ENCODE measurements at places on chromosomes 1 and 21.

DNA sequence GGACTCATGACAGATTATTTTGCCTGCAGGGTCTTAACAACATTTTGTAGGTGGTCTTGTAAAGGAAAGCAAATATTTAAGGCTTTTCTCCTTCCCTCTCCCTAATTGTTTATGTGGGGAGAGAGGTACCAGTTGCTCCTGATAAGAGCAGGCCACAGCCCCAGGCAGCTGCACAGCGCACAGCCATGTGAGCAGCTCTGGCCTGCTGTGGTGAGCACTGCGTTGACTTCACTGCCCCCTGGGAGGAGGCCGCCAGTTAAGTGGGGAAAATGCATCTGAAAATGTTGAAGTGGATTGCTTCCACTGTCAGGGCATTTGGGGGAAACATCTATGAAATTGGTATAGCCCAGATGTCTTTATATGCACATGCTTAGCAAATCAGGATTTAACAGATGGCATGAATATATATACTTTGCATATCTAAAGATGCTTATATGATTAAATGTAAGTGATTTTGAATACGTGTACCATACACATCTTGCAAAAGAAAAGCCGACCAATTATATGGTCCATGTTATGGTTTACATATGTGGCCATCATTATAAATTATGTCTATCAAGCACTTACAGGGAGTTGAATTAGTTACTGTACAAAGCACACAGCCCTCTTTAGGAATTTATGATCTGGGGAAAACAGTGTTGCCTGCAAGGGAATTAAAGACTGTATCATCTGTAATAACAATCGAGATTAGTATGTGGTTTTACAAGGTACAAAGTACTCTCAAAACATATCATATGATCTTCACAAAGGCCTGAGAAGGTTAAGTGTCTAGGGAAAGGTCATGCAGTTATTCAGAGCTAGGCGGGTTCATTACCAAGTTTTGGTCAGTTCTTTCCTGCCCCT lies 132.1 kb downstream of the RHOU start:
- peak; percentile 74 for DNase-seq

- no peak for DNase-seq
Measured at GRCh38 chr1:22592919-22593790, 29.9 kb downstream of the EPHA8 start.

DNA sequence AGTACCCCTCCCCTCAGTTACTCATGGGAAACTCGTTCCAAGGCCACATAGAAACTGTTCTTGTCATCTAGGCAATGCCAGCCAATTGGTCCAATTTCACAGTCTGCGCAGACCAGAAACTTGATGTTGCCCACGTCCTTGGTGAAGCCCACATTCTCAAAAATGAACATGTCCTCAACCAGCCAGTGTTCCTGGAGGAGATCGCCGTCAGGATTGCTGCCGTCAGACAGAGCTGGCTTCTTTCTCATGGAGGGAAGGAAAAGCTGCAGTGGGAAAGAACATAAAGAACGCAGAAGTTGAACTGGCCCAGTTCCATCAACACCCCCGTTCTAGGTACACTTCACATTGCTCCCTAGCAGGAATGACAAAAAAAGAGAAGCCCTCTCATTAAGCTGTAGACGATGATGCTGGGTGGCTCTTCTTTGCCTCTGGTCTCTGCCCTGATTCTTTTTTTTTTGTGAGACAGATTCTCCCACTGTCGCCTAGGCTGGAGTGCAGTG lies 7.9 kb downstream of the RABIF start:
- DNase-seq, result no peak

DNA sequence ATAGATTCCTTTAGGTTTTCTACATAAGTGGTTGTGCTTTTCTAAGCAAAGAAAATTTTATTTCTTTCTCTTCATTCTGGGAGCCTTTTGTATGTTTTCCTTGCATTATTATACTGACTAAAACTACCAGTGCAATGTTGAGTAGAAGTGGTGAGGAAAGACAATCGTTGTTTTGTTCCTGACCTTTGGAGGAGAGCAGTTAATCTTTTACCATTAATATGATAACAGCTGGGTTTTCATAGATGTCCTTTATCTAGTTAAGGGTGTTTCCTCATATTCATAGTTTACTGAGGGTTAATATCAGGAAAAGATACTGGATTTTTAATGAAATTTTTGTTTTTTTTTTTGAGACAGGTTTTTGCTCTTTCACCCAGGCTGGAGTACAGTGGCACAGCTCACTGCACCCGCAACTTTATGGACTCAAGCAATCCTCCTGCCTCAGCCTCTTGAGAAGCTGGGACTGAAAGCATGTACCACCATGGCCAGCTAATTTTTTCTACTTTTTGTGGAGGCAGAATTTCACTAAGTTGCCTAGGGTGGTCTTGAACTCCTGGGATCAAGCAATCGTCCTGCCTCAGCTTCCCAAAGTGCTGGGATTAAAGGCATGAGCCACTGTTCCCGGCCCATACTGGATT lies 9.0 kb upstream of the KCTD3 start:
- no peak for DNase-seq

DNA sequence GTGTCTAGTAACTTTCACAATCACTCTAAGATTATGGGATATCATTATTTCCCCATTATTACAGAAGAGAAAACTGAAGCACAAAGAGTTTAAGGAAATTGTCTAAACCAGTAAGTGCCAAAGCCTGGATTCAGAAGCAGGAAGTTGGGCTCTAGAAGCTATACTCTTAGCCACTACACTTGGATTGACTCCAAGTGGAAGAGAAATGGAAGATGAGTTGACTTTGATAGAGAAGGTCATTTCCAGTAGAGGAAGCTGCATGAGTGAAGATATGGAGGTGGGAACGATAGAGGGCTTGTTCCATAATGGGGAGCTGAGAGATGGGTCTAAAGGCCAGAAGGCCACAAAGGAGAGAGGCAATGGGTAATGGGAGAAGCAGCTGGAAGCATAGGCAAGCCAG lies 11.7 kb upstream of the TDRD10 start:
- no peak for DNase-seq

DNA sequence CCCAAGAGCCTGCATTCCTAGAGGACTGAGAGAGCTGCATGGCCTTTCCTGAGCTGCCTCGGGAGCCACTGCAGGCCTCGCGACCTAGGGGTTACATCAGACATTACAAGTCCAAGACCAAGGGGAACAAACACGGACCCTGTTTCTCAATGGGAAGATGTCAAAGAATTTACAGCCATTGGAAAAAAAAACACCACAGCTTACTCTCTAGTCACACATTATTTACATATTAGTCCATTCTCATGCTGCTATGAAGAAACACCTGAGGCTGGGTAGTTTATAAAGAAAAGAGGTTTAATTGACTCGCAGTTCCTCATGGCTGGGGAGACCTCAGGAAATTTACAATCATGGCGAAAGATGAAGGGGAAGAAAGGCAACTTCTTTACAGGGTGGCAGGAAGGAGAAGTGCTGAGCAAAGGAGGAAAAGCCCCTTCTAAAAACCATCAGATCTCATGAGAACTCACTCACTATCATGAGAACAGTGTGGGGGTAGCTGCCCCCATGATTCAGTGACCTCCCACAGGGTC lies 8.4 kb upstream of the PRMT2 start:
- no peak for DNase-seq

GRCh38 chr1:12407050-12407961 lies 177.5 kb downstream of the VPS13D start:
- no peak for DNase-seq

DNA sequence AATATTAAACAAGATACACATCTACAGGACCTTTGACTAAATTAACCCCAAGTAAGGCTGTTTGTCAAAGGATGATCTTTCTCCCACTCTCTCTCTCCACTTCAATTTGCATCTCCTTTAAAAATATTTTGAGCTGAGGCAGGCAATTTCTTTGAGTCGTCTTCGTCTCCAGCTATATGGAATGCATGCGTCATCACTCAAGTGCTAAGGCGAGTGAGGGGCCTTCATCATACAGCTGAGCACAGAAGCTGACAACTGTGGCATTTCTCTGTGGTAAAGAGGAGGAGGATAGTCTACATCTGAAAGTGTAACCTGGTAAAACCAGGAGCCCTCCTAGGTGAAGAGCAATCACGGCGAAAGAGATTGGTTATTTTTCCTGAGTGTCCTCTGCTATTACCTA lies 7.6 kb downstream of the EPHX4 start:
- no peak for DNase-seq

- DNase-seq, result no peak
Measured at GRCh38 chr1:198678301-198678836, 39.5 kb downstream of the PTPRC start.

DNA sequence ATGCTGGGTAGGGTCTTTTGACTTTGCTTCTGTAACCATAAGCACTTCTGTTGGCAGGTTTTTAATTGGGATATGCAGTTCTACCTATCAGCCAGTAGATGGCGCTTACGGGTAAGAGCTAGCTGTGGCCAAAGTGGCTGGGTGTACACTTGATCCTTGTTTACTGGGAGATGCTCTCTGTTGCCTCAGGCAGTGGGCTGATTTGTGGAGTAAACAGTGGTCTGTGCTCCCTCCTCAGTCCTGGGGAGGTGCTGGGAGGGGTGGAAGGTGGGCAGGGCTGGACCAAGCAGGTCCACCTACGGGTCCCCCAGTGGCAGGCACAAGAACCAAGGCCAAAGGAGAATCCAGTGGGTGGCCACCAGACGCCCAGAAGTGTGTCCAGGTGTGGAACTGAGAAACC lies 43.4 kb downstream of the RALGPS2 start:
- no peak for DNase-seq

DNA sequence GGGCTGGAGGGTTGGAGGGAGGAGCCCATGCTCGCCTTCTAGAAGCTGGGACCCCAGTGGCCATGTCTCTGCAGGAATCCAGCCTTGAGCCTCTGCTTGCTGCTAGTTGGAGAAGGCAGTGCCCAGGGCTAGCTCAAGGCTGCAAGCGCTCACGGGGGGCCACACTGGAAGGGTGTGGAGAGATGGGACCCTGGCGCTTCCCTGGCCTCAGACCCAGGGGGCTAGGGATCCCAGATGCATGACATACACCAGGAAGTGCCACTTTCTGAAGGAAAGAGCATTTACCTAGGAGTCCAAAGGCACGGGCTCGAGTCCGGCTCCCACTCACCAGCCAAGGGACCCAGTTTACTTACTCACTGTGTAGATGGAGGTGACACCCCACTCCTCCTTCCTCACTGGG lies 32.6 kb downstream of the NENF start:
- DNase-seq, result no peak

- no peak for DNase-seq
Measured at GRCh38 chr1:215188302-215188950, 105.9 kb downstream of the KCNK2 start.

DNA sequence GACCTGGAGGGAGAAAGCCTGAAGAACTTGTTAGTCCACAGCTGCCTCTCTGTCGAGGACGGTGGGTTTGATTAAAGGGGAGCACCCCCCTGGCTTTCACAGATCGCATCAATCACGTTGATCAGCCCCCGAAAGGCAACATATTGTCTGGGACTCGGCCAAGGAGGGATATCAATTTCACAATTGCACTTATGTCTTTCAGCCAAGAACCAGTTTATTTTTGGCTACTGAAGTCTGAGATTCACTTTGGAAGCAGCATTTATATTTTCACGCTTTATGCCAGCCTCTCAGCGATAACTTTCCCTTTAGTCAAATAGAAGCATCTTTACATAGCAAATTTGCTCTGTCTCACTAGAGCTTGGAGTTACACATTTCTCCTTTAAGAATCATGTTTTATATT lies 253.2 kb upstream of the RRP15 start:
- DNase-seq, result no peak

- DNase-seq, result peak; percentile 62
Measured at GRCh38 chr1:204410688-204411450, 748 bp downstream of the PPP1R15B start.

- DNase-seq, result no peak
Measured at GRCh38 chr21:46007492-46007868, 25.9 kb downstream of the COL6A1 start.

DNA sequence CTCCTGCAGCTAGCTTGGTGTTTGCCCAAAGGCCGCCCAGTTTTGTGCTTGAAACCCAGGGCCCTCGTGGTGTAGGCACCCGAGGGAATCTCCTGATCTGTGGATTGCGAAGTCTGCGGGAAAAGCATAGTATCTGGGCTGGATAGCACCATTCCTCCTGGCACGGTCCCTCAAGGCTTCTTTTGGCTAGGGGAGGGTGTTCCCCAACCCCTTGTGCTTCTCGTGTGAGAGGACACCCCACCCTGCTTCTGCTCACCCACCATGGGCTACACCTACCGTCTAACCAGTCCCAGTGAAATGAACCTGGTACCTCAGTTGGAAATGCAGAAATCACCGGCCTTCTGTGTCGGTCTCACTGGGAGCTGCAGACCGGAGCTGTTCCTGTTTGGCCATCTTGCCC lies 403.5 kb downstream of the USP25 start:
- DNase-seq, result no peak

DNA sequence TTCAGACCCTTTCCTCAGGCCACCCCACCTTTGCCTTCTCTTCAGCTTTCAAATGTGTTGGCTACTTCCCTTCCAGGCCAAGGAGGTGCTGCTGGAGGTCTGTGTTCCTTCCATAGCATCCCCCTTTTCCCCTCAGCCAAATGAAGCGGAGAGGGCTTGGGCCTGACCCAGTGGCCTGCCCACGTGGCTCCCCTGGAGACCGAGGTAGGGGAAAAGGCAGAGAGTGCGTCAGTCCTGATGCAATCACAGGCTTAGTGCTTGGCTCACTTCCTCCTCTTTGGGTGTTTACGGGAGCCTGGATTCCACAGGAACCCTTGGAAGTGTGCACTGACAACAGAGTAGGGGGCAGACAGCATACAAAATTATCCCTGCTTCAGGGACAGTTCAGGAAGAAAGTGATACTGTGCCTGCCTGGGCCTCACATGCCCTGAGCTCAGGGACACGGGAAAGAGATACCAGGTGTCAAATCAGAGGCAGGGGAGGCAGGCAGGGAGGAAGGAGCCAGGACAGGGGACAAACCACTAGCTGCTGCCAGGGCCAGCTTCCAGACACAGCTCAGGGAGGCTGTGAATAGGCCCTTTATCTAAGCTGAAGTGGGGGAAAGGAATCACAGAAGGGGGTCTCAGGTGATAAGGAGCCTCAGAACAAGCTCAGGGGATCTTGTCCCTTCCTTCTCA lies 16.6 kb upstream of the PTP4A2 start:
- peak; percentile 94 for DNase-seq

DNA sequence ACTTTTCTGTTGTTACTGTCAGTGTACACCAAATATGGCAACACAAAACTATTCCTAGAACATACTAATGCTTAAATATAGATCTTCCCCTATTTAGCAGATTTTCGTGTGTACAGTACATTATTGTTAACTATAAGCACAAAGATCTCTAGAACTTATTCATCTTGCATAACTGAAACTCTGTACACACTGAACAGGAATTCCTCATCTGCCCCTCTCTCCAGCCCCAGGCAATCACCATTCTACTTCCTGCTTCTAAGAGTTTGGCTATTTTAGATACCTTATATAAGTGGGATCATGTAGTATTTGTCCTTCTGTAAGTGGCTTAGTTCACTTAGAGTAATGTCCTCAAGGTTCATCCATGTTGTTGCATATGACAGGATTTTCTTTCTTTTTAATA lies 4.5 kb upstream of the RGL1 start:
- no peak for DNase-seq

- DNase-seq, result peak; percentile 84
Measured at GRCh38 chr1:44786138-44786840, 1.7 kb downstream of the BEST4 start.

DNA sequence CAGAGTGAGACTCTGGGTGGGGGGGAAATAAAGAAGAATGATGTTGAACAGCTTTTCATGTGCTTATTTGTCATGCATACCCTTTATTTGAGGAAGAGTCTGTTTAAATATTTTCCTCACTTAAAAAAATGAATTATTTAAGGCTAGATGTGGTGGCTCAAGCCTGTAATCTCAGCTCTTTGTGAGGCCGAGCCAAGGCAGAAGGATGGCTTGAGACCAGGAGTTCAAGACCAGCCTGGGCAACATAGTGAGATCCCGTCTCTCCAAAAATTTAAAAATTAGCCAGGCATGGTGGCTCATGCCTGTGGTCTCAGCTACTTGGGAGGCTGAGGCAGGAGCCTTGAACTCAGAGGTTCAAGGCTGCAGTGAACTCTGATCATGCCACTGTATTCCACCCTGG lies 25.4 kb downstream of the SLC30A1 start:
- DNase-seq, result no peak
